Type B pancreatic cell (in vitro differentiated cells): ENCODE measurements at places on chromosomes 6 and 20. TPM values are rescaled to one million over a fixed set of nuclear protein-coding genes. Genes with fewer than 3 reads are reported as not detected.

DNA sequence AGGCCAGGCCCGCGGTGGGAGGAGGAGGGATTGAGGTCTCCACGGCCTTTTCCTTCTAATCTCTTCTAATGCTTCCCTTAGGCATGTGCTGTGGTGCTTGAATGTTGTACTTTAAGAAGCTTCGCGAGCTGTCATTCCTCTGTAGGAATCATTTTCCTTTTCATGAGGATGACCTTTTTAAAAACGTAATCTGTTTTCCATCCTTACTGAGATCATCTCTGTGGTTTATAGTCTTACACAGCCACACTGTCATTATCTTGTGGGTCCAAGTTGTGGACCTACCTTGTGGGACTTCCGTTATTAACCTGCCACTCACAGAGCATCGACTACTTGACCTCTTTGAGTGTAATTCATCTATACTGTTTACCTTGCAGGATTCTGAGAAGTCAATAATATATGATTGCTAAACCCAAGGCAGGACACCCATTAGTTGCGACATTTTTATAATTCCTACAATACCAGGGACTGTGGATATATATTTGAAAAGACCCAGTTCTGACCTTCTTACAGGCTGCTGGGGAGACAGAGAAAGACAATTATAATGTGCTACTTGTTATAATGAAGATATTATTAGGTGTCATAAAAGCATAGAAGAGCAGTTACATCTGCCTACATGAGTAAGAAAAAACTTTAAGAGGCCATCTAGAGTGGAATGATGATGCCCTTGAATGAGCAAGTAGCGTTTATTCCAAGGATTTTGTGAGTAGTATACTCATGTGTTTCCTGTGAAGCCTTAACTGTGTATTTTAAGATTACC, 842 bp downstream of the SLC25A27 start:
- peaks cover 15% of the 10 kb centered on the region for H3K27me3 ChIP-seq
- H3K4me3 ChIP-seq = peak overlapping the region; percentile 95
- DNase-seq = no peak
- H3K36me3 ChIP-seq = peaks cover 11% of the 10 kb centered on the region
- H3K4me1 ChIP-seq = peaks cover 26% of the 10 kb centered on the region

DNA sequence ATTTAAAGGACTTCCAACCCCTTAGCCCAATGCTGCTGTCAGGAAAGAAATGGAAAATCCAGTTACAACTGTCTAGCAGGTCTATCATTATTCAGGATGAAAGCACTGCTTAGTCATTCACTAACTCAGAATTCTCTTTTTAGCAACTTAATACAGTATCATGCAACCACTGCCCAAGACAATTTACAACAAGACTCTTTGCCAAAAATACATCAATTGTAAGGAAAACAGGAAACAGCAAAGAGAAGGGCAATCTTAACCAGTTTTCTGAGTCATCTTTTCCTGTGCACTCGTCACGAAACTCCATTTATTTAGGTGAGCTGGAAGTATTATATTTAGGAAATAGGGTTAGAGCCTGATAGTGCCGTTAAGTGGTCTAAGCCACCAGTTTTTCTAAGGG, 1197.7 kb upstream of the CITED2 start:
- no peak overlapping the region for H3K4me3 ChIP-seq
- H3K27ac ChIP-seq = no peak overlapping the region
- no peak for DNase-seq

DNA sequence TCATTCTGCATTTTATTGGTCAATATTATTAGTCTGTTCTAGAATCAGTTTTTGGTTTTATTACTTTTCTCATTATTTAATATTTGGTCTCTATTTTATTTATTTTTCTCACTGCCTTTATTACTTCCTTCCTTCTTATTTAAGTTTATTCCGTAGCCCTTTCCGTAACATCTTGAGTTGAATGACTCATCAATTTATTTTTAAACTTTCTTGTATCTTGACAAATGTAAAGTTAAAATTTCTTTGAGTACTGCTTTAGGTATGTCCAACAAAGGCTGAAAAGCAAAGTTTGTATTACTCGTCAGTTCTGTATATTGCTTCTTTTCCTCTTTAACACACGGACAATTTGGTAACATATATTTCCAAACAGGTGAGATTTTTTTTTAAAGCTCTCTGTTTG, 192.0 kb downstream of the CD109 start:
- H3K27me3 ChIP-seq = no peaks in the 10 kb centered on the region
- no peak for DNase-seq

GRCh38 chr6:16238963-16239797, 793 bp downstream of the GMPR start:
- H3K27ac ChIP-seq = peak overlapping the region; percentile 58
- peaks cover 27% of the 10 kb centered on the region for H3K27me3 ChIP-seq
- no peaks in the 10 kb centered on the region for H3K36me3 ChIP-seq
- peak overlapping the region; percentile 90 for H3K4me3 ChIP-seq

- H3K4me1 ChIP-seq = peaks cover 8% of the 10 kb centered on the region
- H3K27me3 ChIP-seq = no peaks in the 10 kb centered on the region
- H3K27ac ChIP-seq = no peak overlapping the region
- DNase-seq = no peak
Measured at GRCh38 chr6:157265635-157266034, 57.7 kb downstream of the TMEM242 start.

DNA sequence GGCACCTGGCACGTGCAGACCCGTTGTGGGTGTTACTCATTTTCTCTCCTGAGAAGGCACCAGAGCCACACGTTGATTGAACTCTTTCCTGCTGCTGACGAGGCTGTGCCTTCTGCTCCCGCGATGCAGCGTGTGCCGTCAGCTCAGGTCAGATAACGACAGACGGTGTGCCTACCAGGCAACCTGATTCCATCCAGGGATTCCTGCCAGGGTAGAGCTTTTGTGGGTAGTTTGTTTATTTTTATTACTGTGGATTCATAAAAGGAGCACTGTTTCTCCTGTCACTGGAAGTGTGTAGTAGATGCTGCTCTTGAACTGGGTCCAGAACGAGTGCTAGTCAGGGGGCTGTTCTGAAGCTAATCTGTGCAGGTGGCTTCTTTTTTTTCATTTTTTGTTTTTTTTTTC, 20.7 kb downstream of the PRPF6 start:
- no peak overlapping the region for H3K27ac ChIP-seq
- H3K27me3 ChIP-seq = no peaks in the 10 kb centered on the region
- H3K36me3 ChIP-seq = peaks cover 19% of the 10 kb centered on the region
- H3K4me3 ChIP-seq = no peak overlapping the region
- no peak for DNase-seq

GRCh38 chr6:151057061-151057460, 182.7 kb upstream of the AKAP12 start:
- H3K27ac ChIP-seq = no peak overlapping the region
- peaks cover 2% of the 10 kb centered on the region for H3K36me3 ChIP-seq
- DNase-seq = no peak
- H3K4me1 ChIP-seq = peaks cover 54% of the 10 kb centered on the region
- no peak overlapping the region for H3K4me3 ChIP-seq

DNA sequence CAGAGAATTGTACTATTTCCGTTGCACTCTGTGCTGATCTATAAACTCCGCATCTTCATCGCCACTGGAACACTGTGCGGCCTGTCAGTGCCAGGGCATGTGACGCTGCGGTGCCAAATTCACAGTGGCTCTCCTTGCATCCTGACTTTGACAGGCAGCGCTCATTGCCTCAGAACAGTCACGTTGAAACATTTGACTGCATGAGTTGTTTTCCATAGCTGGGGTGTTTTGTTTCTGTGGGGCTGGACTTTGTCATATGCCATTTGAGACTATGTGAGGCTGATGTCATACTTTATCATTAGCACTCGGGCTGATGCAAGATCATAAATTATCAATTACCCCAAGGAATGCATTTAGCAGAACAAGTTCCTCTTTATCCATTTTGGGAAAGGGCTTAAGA, 32.7 kb downstream of the CFAP61 start:
- H3K4me1 ChIP-seq = peaks cover 4% of the 10 kb centered on the region
- H3K4me3 ChIP-seq = no peak overlapping the region
- H3K27ac ChIP-seq = no peak overlapping the region
- no peak for DNase-seq
- H3K36me3 ChIP-seq = no peaks in the 10 kb centered on the region
- H3K27me3 ChIP-seq = peaks cover 15% of the 10 kb centered on the region

- H3K27me3 ChIP-seq = peaks cover 3% of the 10 kb centered on the region
- no peak for DNase-seq
- peak overlapping the region; percentile 73 for H3K27ac ChIP-seq
- H3K4me3 ChIP-seq = peak overlapping the region; percentile 96
Measured at GRCh38 chr20:34871320-34871926, 1.2 kb downstream of the GGT7 start.

GSTA3 gene
- total RNA-seq = not detected in 2 replicates

CPNE5 gene
- 0.14 and 0.72 TPM in 2 replicates for total RNA-seq

SLC22A23 gene
- total RNA-seq = 36.6 and 52.7 TPM in 2 replicates
